Stimulated activated CD4-positive, alpha-beta T cell treated with anti-CD3 and anti-CD28 coated beads, Interleukin-1b, Interleukin-23, amount 100 ng/mL, for 4 hours (primary cell): ENCODE measurements at places on chromosomes 12 and 14.

GRCh38 chr14:29108908-29109307, 342.3 kb downstream of the FOXG1 start:
- no peak for DNase-seq

DNA sequence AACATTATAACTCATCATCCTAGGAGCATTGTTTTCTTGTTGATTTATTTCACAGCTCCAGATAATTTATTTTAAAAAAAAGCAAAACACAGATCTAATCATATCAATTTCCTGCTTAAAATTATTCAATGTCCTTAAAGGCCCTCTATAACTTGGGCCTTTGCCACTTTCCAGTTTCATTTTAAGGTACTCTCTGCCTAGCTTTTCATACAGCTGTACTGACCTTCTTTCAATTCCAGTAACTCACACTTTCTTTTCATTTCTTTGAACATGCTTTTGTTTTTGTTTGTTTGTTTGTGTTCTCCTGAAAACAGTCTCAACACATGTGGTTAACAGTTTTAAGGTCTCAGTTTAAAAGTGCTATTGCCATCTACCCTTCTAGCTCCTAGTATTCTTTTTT, 281.9 kb downstream of the ACSS3 start:
- no peak for DNase-seq

- no peak for DNase-seq
These were observed 27.8 kb downstream of the AACS start for GRCh38 chr12:125092872-125093680.

GRCh38 chr12:988646-989045, 2.4 kb upstream of the ERC1 start:
- DNase-seq, result no peak

DNA sequence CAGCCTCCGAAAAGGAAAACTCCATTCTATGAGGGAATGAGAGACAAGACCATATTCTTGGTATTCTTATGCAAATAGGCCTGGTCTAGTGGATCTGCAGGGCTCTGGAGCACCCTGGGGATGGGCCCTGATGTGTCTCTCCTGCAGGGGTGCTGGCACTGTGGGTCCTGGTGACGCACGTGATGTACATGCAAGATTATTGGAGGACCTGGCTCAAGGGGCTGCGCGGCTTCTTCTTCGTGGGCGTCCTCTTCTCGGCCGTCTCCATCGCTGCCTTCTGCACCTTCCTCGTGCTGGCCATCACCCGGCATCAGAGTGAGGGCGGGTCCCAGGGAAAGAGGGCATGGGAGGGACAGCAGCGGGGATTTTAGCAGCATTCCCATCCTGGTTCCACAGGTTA, 5.8 kb downstream of the SLC48A1 start:
- no peak for DNase-seq

GRCh38 chr14:59435987-59436386, 29.2 kb downstream of the GPR135 start:
- DNase-seq, result no peak

- no peak for DNase-seq
These were observed 62.3 kb downstream of the NIN start for GRCh38 chr14:50768680-50769079.

DNA sequence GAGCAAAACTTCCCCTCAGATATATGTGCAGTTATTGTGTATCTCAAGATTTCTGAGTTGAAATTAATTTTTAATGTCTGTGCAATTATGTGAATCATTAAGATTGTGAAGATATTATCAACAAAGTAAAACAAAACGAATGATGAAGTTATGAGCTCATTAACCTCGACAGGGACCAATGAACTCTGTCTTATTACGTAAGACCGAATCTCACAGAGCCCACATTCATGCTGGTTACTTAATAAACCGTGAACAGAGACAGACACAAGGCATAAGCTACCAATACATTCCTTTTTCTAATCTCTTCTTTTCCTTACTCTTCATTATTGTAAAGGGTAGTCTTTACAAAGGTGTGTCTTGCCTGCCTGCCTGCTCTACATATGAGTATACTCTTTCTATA, 568.7 kb downstream of the RPS29 start:
- no peak for DNase-seq

DNA sequence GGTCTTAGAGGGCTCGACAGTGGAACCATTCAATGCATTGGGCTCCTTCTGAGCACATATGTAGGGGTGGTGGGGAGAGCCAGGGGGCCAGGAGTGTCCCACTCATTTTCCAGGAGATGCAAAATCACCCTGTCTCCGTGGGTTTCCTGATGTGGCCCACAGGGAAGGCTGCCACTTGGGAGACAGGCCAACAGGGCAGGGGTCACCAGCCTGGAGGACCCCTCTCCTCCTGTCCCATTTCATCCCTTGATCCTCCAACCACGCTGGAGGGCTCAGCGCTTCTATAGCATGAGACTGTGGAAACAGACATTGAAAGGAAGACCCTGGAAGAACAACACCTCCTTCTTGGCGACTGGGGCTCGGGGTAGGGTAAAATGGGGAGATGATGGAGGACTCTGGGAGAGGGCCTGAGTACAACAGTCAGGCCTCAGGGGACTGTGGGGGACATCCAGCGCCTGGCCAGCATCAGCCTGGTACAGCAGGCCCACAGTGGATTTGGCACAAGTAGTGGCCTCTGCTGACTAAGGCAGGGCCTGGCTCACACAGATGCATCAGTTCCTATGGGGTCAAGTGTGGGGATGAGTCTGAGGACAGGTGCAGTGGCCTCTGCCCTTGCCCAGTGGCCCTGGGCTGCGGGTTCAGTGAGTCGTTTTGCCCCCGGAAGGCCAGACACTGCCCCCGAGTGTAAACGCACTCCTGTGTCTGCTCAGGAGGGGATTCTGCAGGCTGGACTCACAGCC, 68.0 kb downstream of the PRIMA1 start:
- no peak for DNase-seq

DNA sequence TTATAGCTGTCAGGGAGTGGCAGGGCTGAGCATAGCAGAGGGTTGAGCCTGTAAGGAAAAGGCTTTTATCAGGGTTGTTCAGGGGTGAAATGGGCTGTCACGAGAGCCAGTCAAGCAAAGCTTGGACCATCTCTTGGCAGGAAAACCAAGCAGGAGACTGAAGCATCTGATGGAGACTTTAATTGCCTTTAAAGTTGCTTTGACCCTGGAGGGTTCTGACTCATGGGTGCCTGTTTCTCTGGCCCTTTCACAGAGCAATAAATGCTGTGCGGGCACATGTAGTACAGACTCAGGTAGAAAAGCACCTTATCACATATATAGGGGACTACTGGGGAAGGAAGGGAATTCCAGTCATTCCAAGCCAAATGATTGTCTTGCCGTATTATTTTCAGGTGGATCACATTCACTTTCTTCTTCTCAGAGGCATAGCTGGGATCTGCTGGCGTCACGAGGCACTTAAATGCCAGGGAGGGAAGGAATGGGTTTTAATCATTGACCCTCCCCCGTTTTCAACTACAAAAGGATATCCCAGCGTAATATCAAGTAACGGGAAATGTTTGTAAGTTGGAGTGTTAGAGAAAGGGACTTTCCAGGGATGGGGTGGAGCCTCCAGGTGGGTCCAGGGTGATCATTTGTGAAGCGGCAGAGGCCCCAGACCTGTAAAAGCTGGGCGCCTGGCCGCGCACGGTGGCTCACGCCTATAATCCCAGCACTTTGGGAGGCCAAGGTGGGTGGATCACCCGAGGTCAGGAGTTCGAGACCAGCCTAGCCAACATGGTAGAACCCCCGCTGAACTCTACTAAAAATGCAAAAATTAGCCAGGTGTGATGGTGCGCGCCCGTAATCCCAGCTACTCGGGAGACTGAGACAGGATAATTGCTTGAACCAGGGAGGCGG, 34.9 kb downstream of the PLEKHD1 start:
- DNase-seq, result no peak

- DNase-seq, result no peak
These were observed 108.4 kb downstream of the SINHCAF start for GRCh38 chr12:31217356-31218130.

DNA sequence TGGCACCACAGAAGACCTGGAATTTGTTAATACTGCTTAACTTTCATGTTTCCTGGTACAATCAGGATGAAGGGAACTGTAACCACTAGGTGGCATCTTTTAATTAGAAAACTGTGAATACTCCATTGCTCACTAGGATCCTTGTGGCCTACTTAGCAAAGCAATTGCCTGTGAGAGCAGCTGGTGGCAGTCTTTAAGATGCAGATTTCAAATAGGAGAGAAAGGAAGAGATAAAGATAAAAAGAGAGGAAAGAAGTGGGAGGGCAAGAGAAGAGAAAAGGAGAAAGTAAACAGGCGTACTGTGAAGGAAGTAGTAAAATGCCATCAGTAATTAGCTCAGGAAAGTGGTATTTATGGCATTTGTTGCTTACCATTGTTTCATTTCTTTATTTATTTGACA, 114.5 kb downstream of the RAD51B start:
- peak; percentile 13 for DNase-seq

GRCh38 chr14:49303946-49304516, 282.1 kb downstream of the RPS29 start:
- DNase-seq, result no peak

GRCh38 chr12:129927316-129927900, 23.6 kb upstream of the TMEM132D start:
- no peak for DNase-seq

- no peak for DNase-seq
These were observed 1838.6 kb upstream of the SEL1L start for GRCh38 chr14:83372271-83372670.

GRCh38 chr12:98725476-98726247, 80.6 kb downstream of the APAF1 start:
- DNase-seq, result no peak

DNA sequence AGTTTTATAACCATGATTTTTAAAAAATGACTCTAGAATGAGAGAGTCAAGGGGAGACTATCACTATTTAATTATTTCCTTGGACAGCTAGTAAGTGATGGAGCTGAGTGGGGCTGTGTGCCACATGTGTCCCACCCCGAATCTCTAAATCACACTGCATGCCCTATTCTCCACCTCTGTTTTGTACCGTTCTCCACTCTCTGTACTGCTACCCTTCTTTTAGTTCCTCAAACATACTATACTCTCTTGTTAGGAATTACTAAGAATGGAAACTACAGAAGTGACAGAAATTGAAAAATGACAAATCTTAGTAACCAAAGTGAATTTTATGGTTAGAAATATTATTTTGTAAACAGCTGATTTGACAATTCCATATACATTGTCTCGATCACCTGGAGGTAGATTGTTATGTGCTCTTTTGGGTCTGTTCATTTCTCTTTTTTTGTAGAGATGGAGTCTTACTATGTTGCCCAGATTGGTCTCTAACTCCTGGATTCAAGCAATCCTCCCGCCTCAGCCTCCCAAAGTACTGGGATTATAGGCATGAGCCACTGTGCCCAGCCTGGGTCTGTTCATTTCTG, 35.9 kb downstream of the SLC11A2 start:
- DNase-seq, result no peak

- no peak for DNase-seq
These were observed 97.8 kb downstream of the SCARB1 start for GRCh38 chr12:124765581-124766489.

- peak; percentile 47 for DNase-seq
These were observed 890 bp upstream of the KIF26A start for GRCh38 chr14:104137297-104138097.

DNA sequence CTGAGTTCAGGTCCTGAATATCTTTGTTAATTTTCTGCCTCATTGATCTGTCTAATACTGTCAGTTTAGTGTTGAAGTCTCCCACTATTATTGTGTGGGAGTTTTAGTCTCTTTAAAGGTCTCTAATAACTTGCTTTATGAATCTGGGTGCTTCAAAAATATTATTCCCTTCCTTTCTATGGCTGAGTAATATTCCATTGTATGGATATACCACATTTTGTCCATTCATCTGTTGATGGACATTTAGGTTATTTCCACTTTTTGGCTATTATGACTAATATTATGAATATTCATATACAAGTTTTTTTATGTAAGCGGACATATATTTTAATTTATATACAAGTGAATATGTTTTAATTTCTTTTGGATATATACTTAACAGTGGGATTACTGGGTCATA, 82.7 kb downstream of the SDR9C7 start:
- DNase-seq, result no peak

GRCh38 chr12:24979976-24980730, 31.3 kb upstream of the BCAT1 start:
- DNase-seq, result no peak

GRCh38 chr14:88005978-88006851, 1.3 kb downstream of the GPR65 start:
- peak; percentile 51 for DNase-seq

DNA sequence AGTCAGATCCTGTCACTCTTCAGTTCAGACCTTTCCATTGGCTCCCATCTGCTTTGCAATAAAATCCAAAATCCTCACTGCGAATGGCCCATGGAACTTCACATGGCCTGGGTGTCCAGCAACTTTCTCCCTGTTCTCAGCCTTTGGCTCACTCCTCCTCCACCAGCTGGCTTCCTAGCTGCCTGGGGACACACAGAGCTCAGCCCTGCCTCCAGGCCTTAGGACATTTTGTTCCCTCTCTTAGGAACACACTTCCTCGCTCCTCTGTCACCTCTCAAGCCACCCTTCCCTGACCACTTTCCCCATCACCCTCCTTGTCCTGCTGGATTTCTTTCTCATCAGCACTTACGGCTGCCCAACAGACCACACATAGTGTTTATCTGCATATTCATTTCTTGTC, 419.6 kb downstream of the MED13L start:
- DNase-seq, result no peak

DNA sequence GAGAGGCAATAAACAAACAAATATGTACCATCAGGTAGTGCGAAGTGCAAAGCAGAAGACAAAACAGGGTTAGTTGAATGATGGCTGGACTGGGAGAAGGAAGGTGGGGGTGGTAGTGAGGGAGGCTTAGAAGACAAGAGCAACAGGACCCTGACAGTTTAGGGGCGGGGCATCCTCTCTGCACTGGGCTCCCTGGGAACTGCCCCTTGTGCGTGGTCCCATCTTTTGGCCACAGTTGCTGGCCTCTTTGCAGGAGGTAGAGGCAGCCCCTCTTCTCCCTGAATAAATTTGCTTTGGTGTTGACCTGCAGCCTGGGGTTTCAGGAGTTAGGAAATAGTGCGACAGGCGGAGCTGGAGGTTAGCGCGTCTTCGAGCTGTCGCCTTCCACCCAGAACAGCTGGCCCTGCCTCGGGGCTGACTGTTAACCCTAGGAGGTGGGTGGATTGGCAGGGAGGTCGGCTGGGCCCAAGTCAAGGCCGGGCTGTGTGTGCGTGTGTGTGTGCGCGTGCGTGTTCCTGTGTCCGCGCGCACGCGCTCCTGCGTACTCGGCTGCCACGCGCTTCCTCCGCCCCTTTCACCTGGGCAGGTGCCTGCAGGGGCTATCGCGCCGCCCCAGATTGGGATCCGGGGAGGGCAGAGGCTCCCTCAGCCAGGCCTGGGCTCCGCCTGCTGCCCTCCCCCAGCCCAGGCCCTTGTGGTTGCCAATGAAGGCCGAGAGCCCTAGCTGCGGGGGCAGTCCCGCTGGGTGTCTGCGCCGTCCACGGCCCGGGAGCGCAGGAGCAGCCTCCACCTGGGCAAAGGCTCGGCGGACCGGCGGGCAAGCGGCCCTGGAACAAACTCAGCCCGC, 180.8 kb downstream of the ADCK1 start:
- no peak for DNase-seq

- no peak for DNase-seq
These were observed 217.5 kb upstream of the PELI2 start for GRCh38 chr14:55900749-55901148.

- no peak for DNase-seq
These were observed 4.2 kb upstream of the PLEKHA5 start for GRCh38 chr12:19125325-19125724.
